A549 treated with GW870086 at 1 μM for 4 hours (cell line): ENCODE measurements at places on chromosomes 11 and 22. TPM values are rescaled to one million over a fixed set of nuclear protein-coding genes. Genes with fewer than 3 reads are reported as not detected.

Gene DRD2
- total RNA-seq, result not detected in 5 replicates

Gene SMTNL1
- not detected in 5 replicates for total RNA-seq

Gene VSIG2
- total RNA-seq, result not detected in 5 replicates

Gene TSPAN18
- 1.9 to 3.5 TPM (median 2.4 TPM) in 5 replicates for total RNA-seq

Gene IGLL1
- total RNA-seq, result not detected in 5 replicates

Gene CDHR5
- 0.08 to 0.14 TPM (median 0.09 TPM) in 3 of 5 replicates, not detected in the others for total RNA-seq

Gene BRSK2
- total RNA-seq, result 5.9 to 6.7 TPM (median 6.2 TPM) in 5 replicates

Gene OR10D3
- total RNA-seq, result not detected in 5 replicates

Gene GAB4
- not detected in 5 replicates for total RNA-seq

Gene PNPLA5
- not detected in 5 replicates for total RNA-seq

Gene MICALL1
- 15.2 to 20.4 TPM (median 20.0 TPM) in 5 replicates for total RNA-seq

Gene CABP7
- total RNA-seq, result 0.14 to 0.30 TPM (median 0.18 TPM) in 5 replicates

Gene GLYAT
- total RNA-seq, result not detected in 5 replicates

Gene SERHL2
- total RNA-seq, result 0.13 to 0.59 TPM (median 0.24 TPM) in 3 of 5 replicates, not detected in the others

Gene TEX54
- not detected in 5 replicates for total RNA-seq

Gene RRM1
- total RNA-seq, result 75.0 to 87.7 TPM (median 80.8 TPM) in 5 replicates

Gene NXPE2
- not detected in 5 replicates for total RNA-seq

Gene VSIG10L2
- total RNA-seq, result 0.12 TPM in 1 of 5 replicates, not detected in the others

Gene LRP4
- total RNA-seq, result 7.5 to 9.6 TPM (median 8.7 TPM) in 5 replicates

Gene LDHAL6A
- not detected in 5 replicates for total RNA-seq

Gene ENDOD1
- total RNA-seq, result 14.3 to 18.7 TPM (median 17.1 TPM) in 5 replicates

Gene RTCB
- 78.1 to 80.1 TPM (median 78.8 TPM) in 5 replicates for total RNA-seq

Gene BTG4
- 0.25 TPM in 1 of 5 replicates, not detected in the others for total RNA-seq

Gene HBB
- not detected in 5 replicates for total RNA-seq

Gene LRRC75B
- total RNA-seq, result 6.6 to 8.8 TPM (median 7.6 TPM) in 5 replicates

Gene UCP3
- total RNA-seq, result 0.97 to 3.0 TPM (median 1.4 TPM) in 5 replicates

Gene PLA2G3
- not detected in 5 replicates for total RNA-seq

Gene MCAM
- 9.2 to 12.5 TPM (median 11.6 TPM) in 5 replicates for total RNA-seq

Gene SOX10
- total RNA-seq, result not detected in 5 replicates

Gene OR6M1
- total RNA-seq, result not detected in 5 replicates

Gene CDPF1
- total RNA-seq, result 7.5 to 11.9 TPM (median 8.6 TPM) in 5 replicates
